ENCODE measurements at places on chromosomes 13 and 19.

GRCh38 chr13:48160606-48161278 lies 65.8 kb upstream of the MED4 start:
- DNase-seq: no peak

DNA sequence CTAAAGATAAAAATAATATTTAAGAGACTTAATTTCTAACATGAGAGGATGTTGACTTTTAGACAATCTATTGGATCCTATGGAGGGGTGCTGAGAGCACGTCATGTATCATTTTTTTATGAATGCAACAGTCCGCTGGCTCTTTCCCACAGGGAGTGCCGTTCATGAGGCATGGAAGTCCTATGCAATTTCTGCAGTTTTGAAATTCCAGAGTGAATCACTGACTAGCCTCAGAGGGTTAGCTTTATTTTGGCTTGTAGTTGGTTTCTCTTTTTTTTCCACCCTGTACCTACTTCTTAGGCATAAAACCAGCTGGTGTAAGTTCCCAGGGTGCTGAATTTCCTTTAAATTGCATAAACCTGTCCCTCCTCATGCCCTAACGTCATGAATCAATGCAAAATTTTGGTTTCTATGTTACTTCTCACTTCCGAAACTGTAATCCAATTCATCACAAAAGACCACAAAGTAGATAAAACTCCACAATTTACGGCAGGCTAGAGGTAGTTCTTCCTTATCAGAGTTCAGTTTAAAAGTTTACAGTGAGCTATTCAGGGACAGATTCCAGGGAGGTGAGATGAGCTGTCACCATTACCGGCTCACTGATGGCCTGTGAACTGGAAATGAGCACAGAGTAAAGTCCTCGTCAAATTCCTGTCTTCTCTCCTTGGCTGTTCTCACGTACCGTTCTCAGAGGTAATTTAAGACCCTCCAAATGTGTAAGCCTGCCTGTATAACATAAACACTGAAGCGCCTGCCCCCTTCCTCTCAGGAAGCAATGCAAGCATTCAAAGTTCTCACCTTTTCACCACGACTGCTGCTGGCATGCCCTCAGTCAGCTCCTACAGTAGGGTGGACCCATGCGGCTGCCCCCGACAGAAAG lies 216.6 kb upstream of the SLC10A2 start:
- DNase-seq: no peak

DNA sequence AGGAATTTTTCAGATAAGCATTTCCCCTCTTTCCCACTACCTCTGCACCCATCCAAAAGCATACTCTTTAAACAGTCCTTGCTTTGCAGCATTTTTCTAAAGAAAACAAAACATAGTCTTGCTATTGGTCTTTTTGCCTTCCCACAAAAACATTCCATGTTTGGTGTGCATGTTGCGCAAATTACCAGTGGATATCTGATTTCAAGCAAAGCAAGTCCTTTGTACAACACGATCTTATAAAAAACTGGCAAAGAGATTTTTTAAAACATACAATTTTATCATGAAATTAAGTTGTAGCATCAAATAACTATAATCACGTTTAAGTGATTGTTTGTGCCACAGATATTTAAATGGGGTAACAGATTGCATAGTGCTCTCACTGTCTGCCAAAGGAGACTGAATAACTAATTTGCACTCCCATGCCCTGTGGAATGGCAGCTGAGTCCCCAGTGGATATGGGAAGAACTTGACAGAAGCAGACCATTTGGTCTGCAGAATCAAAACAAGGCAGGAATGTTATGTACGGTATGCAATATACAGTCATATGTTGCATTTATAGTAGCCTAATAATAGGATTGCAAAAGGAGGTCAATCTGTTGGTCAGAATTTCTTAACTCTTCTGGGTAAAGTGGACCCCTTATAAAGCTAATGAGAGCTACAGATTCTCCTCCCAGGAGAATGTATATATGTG lies 285.7 kb downstream of the TBC1D4 start:
- DNase-seq: no peak

GRCh38 chr19:6516018-6516658 lies 14.0 kb upstream of the TUBB4A start:
- no peak for DNase-seq

- no peak for DNase-seq
These were observed 18.2 kb upstream of the UBAC2 start for GRCh38 chr13:99182439-99182838.

DNA sequence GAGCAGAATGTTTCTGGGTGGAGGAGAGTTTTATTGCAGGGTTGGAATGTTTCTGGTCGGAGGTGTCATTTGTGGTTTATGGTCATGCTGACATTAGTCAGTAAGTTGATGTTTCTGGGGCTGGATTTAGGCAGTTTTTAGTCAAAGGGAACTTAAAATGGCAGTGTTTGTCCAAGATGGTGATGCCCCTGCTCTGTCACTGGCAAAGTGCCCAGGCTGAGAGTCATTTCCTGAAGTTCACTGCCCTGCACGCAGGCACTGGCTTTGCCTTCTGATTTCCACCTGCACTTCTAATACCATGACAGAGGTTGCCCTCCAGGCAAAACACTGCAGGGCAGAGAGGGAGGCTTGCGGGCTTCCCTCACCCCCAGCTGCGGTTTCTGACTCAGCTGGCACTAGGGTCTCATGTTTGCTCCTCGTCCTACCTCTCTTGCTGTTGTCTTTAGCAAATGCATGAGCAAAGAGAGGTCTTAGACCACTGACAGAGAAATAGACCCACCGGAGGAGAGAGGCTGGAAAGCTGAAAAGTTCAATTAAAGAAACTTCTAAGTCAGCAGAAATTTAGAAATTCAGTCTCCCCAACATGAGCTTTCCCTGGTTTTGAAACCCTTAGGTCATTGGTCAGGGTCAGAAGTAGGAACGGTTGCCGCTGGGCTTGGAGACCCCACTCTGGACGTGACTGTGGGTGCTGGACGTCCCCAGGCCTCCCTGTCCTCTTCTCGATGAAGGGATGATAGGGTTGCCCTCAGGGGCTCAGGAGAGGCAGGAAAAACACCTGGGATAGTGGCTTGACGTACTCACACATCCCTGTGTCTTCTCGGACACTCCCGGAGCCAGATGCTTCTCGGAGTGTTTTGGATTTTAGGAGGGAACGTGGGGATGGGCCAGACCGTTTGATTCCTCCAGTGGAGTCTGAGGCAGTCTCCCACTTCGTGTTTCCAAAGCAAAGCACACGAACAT lies 26.3 kb downstream of the TMEM255B start:
- DNase-seq: no peak

GRCh38 chr19:5182751-5183150 lies 157.9 kb downstream of the PTPRS start:
- no peak for DNase-seq

DNA sequence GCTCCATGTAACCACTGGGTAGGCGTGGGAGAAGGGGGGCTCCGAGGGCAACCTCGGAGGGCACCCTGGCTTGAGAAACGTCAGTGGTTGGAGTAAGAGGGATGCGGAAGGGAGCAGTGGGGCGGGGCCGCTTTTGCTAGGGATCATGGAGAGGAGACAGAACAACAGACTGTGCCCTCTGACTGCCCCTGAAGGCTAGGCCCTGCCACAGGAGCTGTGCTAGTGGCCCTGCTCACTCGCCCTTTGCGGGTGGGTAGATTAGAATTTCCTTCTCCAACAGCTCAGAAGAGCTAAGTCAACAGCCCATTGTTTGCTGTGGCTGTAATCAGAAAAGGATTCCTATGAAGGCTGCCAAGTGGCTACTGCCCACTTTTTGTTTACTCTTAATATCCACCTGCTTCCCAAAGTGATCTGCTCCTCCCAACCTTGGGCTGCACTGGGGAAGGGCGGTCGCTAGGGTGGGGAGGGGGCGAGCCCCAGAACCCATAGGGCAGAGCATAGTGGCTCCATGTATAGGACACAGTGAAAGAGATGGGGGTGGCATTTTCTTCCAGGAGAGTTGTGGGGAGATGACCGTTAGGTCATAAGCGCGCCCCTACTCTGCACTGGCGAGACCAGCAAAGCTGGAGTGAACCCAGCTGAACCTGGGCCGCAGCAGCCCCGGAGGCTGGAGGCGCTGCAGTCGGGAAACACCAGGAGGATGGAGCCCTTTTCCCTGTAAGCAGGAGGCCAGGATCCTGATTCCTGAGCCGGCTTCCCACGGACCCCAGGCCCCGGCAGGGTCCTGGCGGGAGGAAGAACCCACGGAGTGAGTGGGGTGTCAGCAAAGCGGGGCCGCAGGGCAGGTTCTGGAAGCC lies 1.9 kb upstream of the C1QTNF9 start:
- DNase-seq: no peak

DNA sequence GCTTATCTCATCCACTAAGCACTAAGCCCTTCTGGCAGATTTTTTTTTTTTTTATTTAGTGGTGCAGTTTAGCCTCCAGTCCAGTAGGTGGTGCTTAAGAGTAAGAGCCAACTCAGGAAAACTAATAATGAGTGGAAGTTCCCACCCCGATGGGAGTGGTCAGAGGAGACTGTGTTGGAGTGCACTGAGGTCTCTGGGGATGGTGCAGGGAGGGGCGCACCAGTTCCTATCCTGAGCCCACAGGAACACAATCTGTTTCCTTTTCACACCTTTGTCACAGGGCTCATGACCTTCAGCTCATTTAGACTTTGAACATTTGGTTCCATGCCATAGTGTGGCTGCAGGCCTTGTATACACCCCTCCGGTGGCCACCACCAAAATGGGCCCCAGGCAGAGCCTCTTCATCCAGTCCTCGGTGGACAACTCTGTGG lies 367.4 kb downstream of the SPRY2 start:
- DNase-seq: no peak

All from activated gamma-delta T cell treated with anti-CD3 and anti-CD28 coated beads, Interleukin-2, amount 50 U/mL, for 16 hours (primary cell).